ENCODE measurements at places on chromosomes 11 and 22. TPM values are rescaled to one million over a fixed set of nuclear protein-coding genes. Genes with fewer than 3 reads are reported as not detected.

Gene MS4A7
- total RNA-seq, result not detected

GRCh38 chr11:32643526-32643925, 59.9 kb downstream of the EIF3M start:
- DNase-seq, result no peak

DNA sequence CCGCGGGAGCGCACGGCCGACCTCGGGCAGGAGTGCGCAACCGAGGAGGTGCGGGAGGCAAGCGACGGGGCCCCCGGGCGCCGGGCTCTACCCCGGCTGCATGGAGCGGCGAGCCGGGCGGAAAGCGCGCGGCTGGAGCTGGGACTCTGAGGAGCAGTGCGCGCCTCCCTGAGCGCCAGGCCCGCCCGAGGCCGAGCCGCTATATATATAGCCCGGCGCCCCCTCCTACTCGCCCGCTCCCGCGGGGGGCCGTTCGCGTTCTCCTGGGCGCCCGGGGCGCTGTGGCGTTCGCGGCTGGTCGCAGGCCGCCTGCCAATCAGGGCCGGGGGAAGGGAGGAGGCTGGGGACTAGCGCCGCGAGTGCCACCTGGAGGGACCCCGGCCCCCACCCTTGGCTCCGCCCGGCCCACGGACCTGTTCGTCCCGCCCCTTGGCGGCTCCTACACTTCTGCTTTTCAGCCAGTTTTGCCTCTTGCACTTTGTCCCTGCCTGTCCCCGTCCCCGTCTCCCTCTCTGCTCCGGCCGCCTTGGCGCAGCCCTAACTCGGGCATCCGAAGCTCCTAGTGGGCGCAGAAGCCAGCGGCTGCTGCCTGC, at the start of gene FGF4:
Gene FGF4 (minus strand): TSS at position 179 of the 593 bp plus-strand sequence. CDS start 257 bp downstream, outside the sequence.
- no peak for DNase-seq

DNA sequence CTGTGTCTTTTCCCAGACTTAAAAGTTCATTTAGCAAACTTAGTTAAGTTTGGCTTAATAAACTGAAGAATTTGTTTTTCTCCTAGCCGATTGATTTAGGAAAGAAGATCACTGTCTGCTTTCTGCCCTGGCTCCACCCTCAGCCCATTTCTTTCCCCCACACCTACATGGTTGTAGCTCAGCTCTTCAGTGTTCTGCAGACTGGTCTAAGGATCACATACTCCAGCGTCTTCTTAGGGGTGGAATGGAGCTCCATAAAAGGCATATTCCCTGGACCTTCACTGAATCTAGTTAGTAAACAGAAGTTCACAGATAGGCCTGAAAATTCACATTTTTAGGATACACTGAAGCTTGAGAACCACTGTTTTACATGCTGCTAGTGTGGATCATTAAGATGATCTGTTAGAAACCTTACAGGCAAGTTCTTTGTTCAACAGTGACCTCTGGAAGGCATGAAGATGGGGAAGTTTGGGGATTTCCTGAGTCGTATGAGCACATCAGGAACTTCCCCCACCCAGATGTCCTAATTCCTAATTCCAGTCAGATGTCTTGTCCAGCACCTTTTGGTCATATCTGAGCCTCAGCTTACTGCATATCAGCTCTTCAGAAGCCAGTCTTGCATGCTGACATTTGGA, 16.8 kb downstream of the PIWIL4 start:
- no peak for DNase-seq

DNA sequence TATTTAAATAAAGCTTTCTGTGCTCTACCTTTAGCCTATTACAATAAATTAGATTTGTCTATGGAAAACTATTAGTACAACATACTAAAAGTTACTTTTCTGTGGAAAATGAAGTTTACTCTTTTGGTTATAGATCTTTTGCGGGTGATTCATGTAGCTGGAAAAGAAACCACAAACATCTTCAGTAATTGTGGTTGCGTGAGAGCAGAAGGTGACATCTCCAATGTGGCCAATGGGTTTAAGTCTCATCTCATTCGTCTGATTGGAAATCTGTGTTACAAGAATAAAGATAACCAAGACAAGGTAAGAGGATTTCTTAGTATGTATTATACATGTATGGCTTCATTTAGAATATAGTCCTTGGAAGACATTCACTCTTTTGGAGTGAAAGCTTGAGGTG, 68.6 kb downstream of the ATXN10 start:
- DNase-seq, result no peak

Gene ALKBH3
- total RNA-seq, result 36.1 TPM

Gene GANAB
- total RNA-seq, result 50.8 TPM

Gene APOA4
- total RNA-seq, result 1.8 TPM

Gene RASSF7
- total RNA-seq, result 13.1 TPM

DNA sequence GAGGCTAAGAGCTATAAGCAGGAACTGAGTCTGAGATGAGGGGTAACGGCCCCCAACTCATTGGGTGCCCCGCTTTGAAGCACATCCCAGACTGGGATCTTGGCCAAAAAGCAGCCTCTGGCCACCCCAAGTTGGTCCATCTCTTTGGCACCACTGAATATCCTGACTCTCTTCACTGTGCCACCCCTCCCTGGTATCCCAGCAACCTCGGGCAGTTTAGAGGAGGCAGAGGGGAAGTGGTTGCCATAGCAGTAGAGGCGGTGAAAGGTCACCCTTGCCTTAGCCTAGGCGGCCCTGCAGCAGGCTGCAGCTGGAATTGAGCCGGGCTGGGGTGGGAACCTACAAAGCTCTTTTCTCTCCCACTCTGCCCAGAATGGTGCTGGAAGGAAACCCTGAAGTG, 1.1 kb downstream of the PELI3 start:
- DNase-seq, result no peak

Gene MS4A6E
- total RNA-seq, result not detected

DNA sequence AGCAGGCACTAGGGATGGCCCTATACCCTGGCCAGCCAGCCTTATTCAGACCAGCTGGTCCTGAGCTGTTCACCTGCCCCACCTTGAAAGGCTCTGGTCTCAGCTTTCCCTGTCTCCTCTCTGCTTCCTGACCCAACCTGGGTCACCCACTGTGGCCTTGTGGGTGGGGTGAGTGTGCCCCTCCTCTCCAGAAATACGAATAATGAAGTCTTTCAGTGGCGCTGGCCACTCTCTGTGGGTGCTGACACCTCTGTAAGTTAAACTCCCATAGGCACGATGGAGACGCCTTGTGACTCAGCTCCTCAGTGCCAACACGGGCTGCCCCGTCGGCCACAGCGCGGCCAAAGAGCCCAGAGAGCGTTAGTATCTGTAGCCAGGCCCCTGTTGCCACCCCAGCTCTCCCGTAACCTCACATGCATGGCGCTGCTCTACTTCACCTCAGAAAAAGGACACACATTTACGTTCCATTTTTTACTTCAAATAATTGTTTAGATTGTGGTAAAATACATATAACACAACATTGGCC, 74.6 kb upstream of the SEPTIN5 start:
- DNase-seq, result no peak

DNA sequence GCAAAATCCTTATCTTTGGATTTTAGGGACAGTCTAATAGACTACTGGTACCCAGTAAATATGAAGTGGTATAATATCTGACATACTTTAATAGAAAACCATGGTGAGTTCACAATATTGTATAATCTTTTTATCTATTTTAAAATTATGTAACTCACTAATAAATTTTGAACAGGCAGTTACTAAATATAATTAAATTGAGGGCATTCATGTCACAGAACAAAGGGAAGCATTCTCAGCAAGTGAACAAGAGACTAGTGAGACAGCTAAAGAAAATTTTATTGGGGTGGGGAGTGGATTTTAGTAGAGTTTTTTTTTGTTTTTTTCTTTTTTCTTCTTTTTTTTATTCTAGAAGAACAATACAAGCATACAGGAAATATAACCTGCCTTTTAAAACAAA, 55.0 kb downstream of the DNAJC24 start:
- no peak for DNase-seq

DNA sequence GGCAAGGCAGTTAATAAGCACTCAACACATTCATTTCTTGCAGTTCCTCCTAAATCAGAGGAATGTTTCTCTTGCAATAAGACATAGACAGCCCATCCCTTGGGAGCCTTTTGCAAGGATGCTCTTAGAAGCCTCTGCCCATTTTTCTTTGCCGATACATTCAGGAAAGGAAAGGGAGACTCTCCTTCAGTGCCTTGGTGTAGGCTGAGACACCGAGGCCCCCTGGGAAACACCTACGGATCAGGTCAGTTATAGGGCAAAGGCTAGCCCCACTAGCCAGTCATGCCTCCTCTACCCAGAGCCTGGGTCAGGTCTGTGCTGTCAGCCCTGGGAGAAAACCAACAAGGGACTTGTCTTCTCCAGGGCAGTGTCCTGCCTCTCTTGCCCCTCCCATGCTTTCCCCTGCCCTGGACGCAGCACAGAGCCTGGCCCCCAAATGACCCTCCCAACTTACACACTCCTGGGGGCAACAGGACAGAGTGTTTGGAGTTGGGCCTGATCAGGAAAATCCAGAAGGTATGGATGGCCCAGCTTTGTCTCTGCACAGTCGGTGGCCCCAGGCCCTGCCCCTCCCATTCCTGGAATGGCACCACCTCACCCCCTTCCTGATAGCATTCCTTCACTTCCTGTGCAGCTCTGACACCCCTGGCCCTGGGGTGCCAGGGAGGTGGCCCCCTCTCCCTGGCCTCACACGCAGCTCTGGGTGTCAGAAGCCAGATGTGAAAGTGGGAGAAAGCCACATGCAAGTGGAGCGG, 18.3 kb downstream of the ANKK1 start:
- no peak for DNase-seq

GRCh38 chr11:77361184-77361583, 59.7 kb upstream of the GDPD4 start:
- no peak for DNase-seq

DNA sequence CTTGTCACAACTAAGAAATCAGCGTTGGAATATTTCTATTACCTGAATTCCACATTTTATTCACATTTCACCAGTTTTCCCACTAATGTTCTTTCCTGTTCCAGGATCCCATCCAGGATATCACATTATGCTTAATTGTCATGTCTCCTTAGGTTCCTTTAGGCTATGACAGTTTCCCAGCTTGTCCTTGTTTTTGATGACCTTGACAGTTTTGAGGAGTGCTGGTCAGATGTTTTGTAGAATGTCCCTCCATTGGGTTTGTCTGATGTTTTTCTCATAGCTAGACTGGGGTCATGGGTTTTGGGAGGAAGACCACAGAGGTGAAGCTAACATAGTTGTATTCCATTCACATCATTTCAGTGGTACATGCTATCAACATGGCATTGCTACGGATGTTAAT, 80.8 kb upstream of the HEPHL1 start:
- DNase-seq, result no peak

DNA sequence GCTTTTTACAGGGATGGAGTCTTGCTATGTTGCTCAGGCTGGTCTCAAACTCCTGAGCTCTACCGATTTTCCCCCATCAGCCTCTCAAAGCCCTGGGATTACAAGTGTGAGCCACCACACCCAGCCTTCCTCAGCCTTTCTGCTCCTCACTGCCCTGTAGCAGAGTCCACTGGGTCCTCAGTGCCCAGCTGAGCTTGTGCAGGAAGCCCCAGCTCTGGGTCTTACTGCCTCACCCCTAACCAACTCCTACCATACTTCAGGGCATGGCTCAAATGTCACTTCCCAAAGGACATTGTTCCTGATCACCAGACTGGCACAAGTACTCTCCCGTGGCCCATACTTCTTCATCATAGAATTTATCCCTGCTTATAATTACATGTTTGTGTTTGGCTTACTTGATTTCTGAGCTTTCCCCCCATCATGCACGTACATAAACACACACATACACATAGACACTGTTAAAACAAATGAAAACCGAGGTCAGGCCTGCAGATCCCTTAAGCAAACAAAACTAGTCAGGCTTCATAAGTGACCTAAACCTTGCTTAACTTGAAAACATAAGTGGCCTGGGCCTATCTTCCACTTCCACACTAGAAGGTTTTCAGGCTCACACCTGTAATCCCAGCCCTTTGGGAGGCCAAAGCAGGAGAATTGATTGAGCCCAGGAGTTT, 14.0 kb upstream of the SLC43A3 start:
- peak; percentile 93 for DNase-seq

DNA sequence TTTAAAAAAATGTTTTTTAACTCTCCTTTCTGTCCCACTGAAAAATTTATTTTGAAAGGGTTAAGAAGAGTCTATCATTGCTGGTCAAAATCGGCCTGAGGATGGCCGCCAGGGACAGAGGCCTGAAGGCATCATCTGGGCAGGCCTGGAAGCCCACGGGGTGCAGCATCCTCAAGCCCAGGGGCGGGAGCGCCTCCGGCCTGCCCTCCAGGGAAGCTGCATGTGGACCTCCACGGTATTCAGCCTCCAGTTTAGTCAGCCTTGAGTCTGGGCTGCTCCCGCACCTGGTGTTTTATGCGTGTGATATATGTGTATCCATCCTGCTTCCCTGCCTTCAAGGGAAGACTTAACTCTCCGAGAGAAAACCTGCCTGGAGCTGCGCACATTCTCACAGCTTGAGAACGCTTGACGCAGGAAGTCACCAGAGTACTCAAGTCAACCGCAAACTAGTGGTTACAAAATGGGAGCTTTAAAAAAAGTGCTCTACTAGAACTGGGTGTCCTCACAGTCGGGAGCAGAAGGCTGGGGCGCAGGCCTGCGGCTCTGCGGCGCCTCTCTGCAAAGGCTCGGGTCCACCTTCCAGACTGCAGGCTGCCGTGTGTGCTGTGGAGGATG, 13.6 kb upstream of the BID start:
- no peak for DNase-seq

GRCh38 chr11:26839911-26840698, 118.2 kb upstream of the SLC5A12 start:
- DNase-seq, result no peak

- no peak for DNase-seq
Observed at GRCh38 chr11:126393143-126393542, 37.7 kb downstream of the ST3GAL4 start.

DNA sequence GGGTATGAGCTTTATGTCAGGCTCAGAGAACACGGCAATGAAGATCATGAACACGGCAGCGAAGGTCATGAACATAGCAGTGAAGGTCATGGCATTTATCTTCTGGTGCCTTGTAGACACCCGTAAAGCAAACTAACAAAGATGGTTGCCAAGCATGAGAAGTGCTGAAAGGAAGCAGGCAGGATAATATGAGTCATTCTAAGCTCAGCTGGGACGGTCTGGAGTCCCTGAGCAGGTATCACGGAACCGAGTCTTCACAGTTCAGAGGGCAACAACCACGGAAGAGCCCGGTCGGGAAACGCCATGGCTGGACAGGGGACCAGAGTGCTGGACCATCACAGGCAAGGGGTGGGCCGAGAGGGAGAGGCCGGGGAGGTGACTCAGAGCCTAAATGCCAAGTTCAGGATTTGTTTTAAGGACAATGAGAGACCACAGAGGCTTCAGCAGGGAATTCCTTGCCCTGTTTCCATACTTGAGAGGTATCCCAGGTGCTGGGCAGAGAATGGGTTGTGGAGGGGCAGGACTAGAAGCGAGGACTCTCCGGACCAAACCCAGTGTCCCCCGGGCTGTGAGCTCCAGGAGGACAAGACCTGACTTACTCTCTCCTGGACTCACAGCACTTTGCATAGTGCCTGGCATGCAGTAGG, 13.1 kb upstream of the MS4A10 start:
- no peak for DNase-seq

- DNase-seq, result no peak
Observed at GRCh38 chr11:120055646-120056045, 82.3 kb downstream of the TRIM29 start.
